ENCODE measurements at places on chromosomes 1 and 21. TPM values are rescaled to one million over a fixed set of nuclear protein-coding genes. Genes with fewer than 3 reads are reported as not detected.
A peak's percentile ranks its signal among the peaks of the same experiment; 100 is the strongest.

DNA sequence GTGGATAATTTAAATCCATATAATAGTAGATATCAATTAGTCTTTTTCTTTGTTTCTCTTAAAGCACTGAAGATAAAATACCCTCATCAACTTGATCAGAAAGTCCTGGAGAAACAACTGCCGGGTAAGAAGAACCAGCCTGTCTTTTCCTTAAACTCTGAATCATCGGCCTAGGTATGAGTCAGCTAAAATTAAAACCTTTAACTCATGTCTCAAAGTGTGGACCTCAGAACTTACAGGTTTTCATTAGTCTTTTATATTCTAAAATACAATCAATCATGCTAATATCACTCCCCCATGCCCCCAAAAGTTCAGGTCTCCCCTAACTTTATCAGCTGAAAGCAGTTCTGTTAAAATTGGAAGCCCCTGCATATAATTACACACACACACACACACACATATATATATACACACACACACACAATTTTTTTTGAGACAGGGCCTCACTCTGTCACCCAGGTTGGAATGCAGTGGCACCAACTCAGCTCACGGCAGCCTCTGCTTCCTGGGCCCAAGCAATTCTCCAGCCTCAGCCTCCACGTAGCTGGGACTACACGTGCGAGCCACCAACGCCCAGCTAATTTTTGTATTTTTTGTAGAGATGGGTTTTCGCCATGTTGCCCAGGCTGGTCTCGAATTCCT lies 61.3 kb downstream of the B3GALNT2 start:
- H3K36me3 ChIP-seq = peaks cover 93% of the 10 kb centered on the region
- no peak overlapping the region for H3K4me3 ChIP-seq
- no peak for DNase-seq
- no peaks in the 10 kb centered on the region for H3K27me3 ChIP-seq
- no peak overlapping the region for H3K27ac ChIP-seq

DNA sequence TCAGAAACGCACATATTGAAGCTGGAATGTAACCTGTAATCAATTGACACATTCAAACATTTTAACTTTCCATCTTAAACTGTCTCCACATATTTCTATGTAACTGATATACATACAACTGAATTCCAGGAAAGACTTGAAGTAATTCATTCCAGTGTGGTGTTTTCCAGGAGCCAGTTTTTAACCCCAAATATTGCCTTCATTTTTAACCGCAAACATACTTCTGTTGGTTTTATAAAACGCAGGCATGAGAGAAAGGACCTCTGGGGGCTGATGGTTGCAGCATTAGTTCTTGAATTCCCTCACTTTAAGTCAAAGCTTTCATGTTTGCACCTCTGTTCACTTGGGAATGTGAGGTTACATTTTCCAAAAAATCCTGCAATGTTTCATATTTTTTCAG lies 204.1 kb downstream of the CRB1 start:
- no peaks in the 10 kb centered on the region for H3K27me3 ChIP-seq
- DNase-seq = no peak
- no peaks in the 10 kb centered on the region for H3K4me1 ChIP-seq
- no peak overlapping the region for H3K27ac ChIP-seq
- no peak overlapping the region for H3K4me3 ChIP-seq

GRCh38 chr1:160549665-160550006 lies 26.6 kb upstream of the SLAMF6 start:
- H3K27ac ChIP-seq = no peak overlapping the region
- H3K27me3 ChIP-seq = no peaks in the 10 kb centered on the region

DNA sequence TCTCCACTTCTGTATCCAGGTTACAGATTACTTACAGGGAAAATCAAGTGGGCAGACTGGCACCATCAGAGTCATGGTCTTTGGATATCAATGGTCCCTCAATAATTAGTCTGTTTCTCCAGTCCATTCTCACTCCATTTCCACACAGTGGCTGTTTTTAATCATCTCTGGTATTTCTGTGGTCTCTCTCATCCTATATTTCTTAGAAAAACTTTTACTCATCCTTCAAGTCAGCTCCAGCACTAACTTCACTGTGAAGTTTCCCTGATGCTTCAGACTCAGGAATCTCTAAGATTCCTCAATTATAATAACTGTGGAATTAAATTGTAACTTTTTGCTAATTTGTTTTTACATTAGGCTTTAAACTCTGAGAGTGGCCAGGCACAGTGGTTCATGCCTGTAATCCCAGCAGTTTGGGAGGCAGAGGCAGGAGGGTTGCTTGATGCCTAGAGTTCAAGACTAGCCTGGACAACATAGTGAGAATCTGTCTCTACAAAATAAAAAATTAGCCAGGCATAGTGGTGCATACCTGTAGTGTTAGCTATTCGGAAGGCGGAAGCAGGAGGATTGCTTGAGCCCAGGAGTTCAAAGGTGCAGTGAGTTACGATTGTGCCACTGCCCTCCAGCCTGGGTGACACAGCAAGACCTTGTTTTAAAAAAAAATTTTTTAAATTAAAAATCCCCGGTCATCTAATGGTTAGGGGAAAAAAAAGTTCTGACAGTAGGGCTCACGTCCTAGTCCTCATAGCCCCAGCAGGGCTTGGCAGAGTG lies 10.6 kb downstream of the CD160 start:
- H3K4me3 ChIP-seq = no peak overlapping the region
- no peaks in the 10 kb centered on the region for H3K27me3 ChIP-seq
- H3K4me1 ChIP-seq = no peaks in the 10 kb centered on the region
- H3K27ac ChIP-seq = no peak overlapping the region

GRCh38 chr21:43937051-43937832 lies 72.2 kb downstream of the AGPAT3 start:
- H3K27ac ChIP-seq = no peak overlapping the region
- no peaks in the 10 kb centered on the region for H3K27me3 ChIP-seq
- no peak for DNase-seq
- H3K4me3 ChIP-seq = no peak overlapping the region

- peak; percentile 56 for DNase-seq
- no peaks in the 10 kb centered on the region for H3K27me3 ChIP-seq
- H3K4me3 ChIP-seq = no peak overlapping the region
- H3K36me3 ChIP-seq = no peaks in the 10 kb centered on the region
These were observed 53.9 kb upstream of the SAMD13 start for GRCh38 chr1:84247425-84248220.

DNA sequence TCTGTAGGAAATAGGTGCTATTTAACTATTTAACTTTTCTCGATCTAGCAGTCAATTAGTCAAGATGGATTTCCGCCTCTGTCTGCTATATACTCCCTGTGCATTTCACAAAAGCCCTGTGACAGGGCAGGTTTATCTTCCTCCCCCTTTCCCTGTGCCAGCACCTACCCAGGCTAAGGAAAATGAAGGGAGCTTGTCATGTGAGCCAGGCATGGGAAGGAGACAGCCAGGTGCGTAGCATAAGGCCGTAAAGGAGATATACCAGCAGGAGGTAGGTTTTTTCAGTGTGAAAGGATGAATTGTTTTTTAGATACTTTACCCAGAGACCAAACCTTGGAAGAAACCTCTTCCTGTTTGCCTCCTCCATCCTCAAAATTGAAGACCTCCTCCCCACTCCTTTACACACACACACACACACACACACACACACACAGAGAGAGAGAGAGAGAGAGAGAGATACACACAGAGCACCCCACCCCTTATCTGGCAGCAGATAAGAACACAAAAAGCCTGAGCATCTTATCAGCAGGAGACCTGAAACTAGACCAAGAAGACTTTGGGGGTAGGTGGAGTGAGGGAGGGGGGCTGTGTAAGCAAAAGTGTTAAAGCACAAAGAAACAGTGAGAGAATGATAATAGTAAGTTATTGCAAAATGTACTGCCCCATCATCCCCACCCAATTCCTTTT lies 12.0 kb upstream of the TARBP1 start:
- no peak for DNase-seq
- H3K27ac ChIP-seq = no peak overlapping the region
- no peak overlapping the region for H3K4me3 ChIP-seq
- no peaks in the 10 kb centered on the region for H3K27me3 ChIP-seq
- no peaks in the 10 kb centered on the region for H3K36me3 ChIP-seq
- H3K4me1 ChIP-seq = no peaks in the 10 kb centered on the region

DNA sequence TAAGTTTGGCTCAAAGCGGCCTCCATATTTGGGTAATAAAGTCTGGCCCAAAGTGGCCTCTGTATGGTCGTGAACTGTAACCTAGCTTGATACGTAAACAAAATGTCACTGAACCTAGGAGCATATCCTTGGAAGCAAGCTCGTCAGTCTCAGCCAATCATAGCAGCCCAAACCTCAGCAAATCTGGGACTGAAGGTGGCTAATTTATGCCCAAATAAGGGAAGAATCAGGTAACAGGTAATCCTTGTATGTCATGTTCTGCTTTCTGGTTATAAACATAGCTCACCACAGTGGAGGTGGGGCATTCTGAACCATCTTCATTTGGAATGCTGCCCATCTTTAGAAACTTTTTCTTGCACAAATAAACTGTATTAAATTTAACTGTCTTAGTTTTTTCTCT lies 281.1 kb downstream of the TTLL7 start:
- no peaks in the 10 kb centered on the region for H3K4me1 ChIP-seq
- no peak overlapping the region for H3K27ac ChIP-seq
- no peak overlapping the region for H3K4me3 ChIP-seq

DNA sequence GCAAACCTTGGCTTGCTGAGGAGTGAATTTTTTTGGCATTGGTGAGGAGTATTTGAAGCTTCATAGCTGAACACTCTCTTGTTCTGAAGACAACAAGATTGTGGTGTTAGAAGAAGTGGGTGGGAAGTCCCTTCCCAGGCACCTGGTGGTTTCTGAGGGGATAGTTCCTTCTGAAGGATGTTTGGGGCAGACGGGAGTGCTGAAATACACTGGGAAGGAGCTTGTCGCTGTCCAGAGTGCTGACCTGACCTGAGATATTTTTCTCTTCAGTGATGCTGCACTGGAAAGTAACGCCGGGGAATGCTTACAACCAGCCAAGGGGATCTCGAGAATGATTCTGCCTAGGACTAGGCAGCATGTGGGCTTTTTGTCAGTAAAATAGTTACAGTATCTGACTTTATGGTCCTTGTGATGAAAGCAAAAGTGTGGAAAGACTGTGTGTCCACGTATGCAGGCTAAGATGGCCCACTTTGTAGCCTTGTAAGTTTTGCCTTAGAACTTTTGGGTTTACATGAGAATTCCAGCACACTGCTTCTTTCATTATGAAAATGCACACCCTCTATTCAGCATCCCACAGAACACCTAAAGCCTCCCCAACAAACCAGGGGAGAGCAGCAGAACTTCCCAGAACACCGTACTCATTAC lies 33.1 kb upstream of the NFASC start:
- H3K36me3 ChIP-seq = no peaks in the 10 kb centered on the region
- H3K27me3 ChIP-seq = no peaks in the 10 kb centered on the region
- H3K4me3 ChIP-seq = no peak overlapping the region

DNA sequence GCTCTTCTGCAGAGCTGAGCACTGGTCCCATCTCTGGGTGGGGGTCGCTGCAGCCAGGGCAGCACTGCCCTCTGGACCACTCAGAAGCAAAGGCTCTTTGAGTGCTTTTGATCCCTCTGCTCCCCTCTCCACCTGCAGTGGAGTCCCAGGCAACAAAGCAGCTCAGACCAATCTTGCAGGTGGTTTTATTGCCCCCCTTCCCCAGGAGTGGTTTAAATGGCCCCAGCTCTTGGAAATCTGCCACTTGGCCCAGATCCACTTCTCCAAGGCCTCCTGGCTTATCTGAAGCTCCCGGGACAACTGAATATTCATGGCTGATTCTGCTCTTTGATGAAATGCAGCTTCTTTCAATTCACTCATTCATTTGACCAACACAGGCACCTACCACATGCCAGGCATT lies 2.7 kb downstream of the STUM start:
- H3K4me3 ChIP-seq = no peak overlapping the region
- no peak overlapping the region for H3K27ac ChIP-seq
- H3K36me3 ChIP-seq = no peaks in the 10 kb centered on the region
- no peaks in the 10 kb centered on the region for H3K4me1 ChIP-seq
- H3K27me3 ChIP-seq = no peaks in the 10 kb centered on the region

- DNase-seq = no peak
- H3K36me3 ChIP-seq = no peaks in the 10 kb centered on the region
- H3K4me3 ChIP-seq = no peak overlapping the region
- no peaks in the 10 kb centered on the region for H3K27me3 ChIP-seq
- H3K27ac ChIP-seq = no peak overlapping the region
- H3K4me1 ChIP-seq = no peaks in the 10 kb centered on the region
These were observed 396 bp downstream of the ELAVL4 start for GRCh38 chr1:50109116-50109515.

GRCh38 chr1:35264035-35264434 lies 4.5 kb upstream of the ZMYM4 start:
- H3K4me1 ChIP-seq = peaks cover 8% of the 10 kb centered on the region
- DNase-seq = no peak
- no peaks in the 10 kb centered on the region for H3K36me3 ChIP-seq
- H3K27ac ChIP-seq = no peak overlapping the region

DNA sequence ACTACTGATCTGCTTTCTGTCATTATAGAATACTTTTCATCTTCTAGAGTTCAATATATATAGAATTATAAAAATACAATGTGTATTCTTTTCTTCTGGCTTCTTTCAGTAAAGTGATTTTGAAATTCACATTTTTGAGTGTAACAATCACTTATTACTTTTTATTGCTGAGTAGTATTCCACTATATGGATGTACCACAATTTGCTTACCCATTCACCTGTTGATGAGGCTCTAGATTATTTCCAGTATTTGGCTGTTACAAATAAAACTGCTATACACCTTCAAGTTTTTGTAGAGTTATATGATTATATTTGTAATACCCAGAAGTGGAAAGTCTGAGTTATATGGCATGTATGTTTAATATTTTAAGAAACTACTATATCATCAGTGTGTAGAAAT lies 159.4 kb downstream of the RWDD3 start:
- H3K27me3 ChIP-seq = no peaks in the 10 kb centered on the region
- no peak overlapping the region for H3K27ac ChIP-seq
- no peak for DNase-seq
- no peak overlapping the region for H3K4me3 ChIP-seq

DNA sequence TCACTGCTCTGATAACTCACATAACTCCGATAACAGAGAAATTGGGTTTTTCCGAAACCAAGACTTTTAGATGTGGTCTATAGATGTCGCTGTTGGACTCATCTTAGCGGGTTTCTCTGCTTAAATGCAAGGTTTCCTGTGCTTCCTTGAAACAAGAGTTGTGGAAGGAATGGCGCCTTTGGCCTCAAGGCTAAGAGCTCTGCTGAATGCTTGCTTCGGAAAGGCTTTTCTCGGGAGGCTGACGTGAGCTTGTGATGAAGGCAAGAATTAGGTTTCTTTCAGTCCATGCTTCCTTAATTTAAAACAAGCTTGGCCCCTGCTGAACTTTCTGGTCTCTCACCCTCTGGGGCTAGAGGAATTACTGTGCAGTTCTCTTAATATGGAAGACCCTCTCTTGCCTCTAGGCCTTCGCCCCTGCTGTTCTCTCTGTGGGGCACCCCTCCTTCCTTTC lies 113.5 kb downstream of the MAP3K21 start:
- DNase-seq = no peak
- H3K4me3 ChIP-seq = no peak overlapping the region
- no peaks in the 10 kb centered on the region for H3K4me1 ChIP-seq
- no peak overlapping the region for H3K27ac ChIP-seq

DNA sequence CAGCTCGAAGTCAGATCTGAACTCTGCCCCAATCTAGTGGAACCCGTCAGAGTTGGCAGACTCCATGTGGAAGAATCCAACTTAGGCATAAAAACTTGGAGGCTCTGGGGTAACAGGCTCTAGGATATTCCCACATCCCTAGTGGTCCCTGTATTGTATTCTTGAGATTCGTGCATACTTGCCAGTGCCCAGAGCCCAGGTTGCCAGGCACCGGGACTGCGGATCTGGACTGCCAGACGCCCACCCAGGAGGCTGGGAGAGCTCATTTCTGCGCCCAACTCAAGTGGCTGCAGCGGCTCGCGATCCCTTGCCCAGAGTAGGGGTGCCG lies 1.1 kb downstream of the GRIK1 start:
- H3K27me3 ChIP-seq = no peaks in the 10 kb centered on the region
- H3K36me3 ChIP-seq = no peaks in the 10 kb centered on the region
- H3K4me1 ChIP-seq = no peaks in the 10 kb centered on the region
- no peak overlapping the region for H3K27ac ChIP-seq

PGLYRP4 gene
- total RNA-seq = not detected

IL22RA1 gene
- 83.0 TPM for total RNA-seq

ILDR2 gene
- total RNA-seq = 1.7 TPM

TMEM81 gene
- 2.9 TPM for total RNA-seq
